ENCODE measurements at places on chromosomes 12 and 14. TPM values are rescaled to one million over a fixed set of nuclear protein-coding genes. Genes with fewer than 3 reads are reported as not detected.

DNA sequence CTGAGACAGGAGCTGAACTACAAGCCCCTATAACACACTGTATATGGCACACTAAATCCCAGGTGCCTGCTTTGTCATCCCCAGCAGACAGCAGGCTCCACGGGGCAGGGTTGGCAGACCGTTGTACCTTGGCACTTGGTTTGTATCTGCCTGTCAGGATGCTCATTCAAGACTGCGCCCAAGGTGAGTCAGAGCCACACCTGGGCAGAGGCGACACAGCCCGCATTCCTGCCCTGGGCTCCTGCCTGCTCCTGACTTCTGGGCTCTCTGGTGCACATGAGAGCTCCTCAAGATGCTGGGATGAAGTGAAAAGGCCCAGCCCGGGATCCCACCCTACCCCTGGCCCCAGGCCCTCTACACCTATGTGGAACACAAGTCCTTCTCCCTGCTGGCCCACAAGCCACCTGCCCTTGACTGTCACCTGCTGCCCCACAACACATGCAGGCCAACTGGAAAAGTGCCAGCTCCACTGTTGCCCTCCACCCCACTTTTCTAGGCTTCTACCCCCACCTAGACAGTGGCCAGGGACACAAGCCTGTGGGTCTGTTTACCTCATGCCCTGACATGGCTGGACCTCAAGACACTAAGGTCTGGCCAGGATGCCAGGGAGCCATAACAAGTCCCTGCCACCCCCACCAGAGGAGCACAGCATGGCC is 30.8 kb upstream of the PNMA1 start:
- no peaks in the 10 kb centered on the region for H3K27me3 ChIP-seq
- no peak overlapping the region for H3K4me3 ChIP-seq
- peaks cover 80% of the 10 kb centered on the region for H3K4me1 ChIP-seq
- peak overlapping the region; percentile 51 for H3K27ac ChIP-seq
- no peaks in the 10 kb centered on the region for H3K36me3 ChIP-seq

GRCh38 chr12:62640910-62641448 is 174.4 kb downstream of the MON2 start:
- H3K27ac ChIP-seq: no peak overlapping the region
- no peak for DNase-seq
- H3K4me1 ChIP-seq: peaks cover 12% of the 10 kb centered on the region
- no peak overlapping the region for H3K4me3 ChIP-seq
- H3K27me3 ChIP-seq: no peaks in the 10 kb centered on the region
- H3K36me3 ChIP-seq: no peaks in the 10 kb centered on the region

- DNase-seq: no peak
- no peaks in the 10 kb centered on the region for H3K4me1 ChIP-seq
- no peaks in the 10 kb centered on the region for H3K27me3 ChIP-seq
- no peaks in the 10 kb centered on the region for H3K36me3 ChIP-seq
Measured at GRCh38 chr12:132461526-132461925, 28.4 kb upstream of the FBRSL1 start.

The KSR2 gene
- total RNA-seq: 10.1 TPM

DNA sequence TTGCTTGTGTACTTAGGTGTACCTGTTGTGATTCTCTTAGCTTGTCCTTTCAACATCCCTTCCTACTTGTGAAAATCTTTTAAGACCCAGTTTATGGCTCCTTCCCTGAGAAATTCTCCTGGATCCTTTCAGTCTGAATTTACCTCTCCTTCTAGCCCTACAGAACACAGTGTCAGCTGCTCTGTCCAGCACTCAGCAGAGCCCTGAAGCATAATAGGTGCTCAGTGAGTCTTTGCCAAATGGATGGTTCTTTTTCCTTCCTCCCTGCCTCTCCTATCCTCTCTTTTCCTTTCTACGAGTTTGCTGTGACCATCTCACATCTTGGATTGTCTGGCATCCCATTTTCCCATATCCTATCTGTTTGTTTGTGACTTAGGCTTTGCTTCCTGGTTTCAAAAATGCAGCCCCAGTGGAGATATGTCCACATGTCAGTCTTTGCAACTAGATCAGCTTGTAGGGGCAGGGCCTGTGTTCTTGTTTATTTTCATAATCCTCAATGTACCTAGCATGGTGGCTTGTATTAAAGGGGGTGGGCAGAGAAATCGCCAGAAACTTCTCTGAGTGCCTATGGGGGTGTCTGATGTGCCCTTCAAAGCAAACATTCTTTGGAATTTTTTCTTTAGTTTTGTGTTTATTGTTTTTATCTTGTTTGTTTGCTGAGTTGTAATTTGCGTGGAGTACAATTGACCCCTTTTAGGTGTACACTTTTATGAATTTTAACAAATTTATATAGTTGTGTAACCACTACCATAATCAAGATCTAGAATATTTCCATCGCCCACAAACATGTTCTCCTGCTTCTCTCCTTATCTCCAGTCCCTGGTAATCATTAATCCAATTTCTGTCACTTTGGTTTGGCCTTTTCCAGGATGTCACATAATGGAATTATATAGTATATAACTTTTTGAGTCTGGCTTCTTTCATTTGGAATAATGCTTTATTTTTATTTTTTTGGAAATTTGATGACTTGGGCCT is 62.8 kb downstream of the SMOC1 start:
- DNase-seq: no peak
- H3K27ac ChIP-seq: no peak overlapping the region
- peaks cover 76% of the 10 kb centered on the region for H3K27me3 ChIP-seq
- H3K4me3 ChIP-seq: no peak overlapping the region
- H3K36me3 ChIP-seq: no peaks in the 10 kb centered on the region
- no peaks in the 10 kb centered on the region for H3K4me1 ChIP-seq

GRCh38 chr14:67738740-67739504 is 37.2 kb downstream of the RDH12 start:
- H3K4me3 ChIP-seq: no peak overlapping the region
- H3K27me3 ChIP-seq: no peaks in the 10 kb centered on the region
- H3K4me1 ChIP-seq: peaks cover 11% of the 10 kb centered on the region
- peak; percentile 19 for DNase-seq

DNA sequence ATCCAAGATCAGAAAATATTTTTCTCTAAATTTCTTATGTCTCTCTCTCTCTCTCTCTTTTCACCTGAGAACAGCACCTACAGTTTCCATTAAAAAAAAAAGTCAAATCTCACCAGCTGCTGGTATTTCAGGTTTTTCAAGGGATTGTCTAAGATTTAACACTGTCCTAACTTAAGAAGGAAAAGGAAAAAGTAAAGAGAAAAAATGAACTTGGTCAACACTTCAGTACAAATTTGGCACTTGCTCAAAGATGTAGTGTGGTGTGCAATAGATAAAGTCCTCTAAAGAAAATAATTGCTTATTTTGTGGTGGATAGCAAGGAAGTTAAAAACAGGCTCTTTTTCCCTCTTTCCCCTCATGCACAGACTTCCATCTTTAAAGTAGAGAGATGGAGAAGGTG is 416.2 kb downstream of the SOX5 start:
- H3K27me3 ChIP-seq: no peaks in the 10 kb centered on the region
- no peaks in the 10 kb centered on the region for H3K4me1 ChIP-seq
- H3K27ac ChIP-seq: no peak overlapping the region
- no peak overlapping the region for H3K4me3 ChIP-seq
- H3K36me3 ChIP-seq: no peaks in the 10 kb centered on the region

The CLEC2D gene
- total RNA-seq: 1.9 TPM

The METTL25 gene
- 4.4 TPM for total RNA-seq

Data from HCT116 (cell line).